Heart right ventricle (tissue), 16 donors: ENCODE measurements at places on chromosomes 1 and 21. TPM values are rescaled to one million over a fixed set of nuclear protein-coding genes. Genes with fewer than 3 reads are reported as not detected.

DNA sequence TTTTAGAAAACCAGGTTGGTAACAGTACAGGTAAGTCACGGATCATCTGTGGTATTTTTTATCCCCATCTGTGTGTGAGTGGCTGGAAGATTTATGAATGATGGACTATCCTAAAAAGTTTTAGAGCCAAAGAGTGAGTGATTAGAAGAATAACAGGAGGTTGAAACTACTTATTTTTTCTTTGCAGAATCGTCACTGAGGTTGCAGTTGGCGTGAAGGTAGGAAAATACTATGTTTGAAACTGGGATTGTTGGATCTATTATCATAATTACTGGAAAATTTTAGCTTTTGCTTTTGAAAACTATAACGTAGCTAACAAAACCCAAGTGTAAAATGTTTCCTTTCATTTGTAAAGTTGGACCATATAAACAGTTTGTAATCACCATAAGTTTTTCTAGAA, 1.8 kb downstream of the PTBP2 start:
- no peak for DNase-seq

GRCh38 chr1:244242446-244242845, 191.4 kb downstream of the ZBTB18 start:
- no peak for DNase-seq

DNA sequence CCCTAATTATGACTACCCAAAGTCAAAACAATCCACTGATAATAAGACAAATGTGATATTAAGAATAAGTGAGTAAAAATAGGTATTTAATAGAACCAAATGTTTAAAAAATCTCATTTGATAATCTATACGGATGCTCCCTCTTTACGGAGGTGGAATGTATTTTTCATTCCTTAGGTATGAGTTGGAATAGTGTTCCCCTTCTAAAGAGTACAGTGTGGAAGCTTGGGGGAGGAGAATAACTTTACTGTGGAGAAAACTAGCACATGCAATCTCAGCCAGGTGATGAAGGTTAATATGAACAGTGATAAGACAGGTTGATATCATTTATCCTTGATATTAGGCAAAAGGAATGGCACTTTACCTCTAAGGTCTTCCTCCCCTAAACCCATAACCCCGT, 74.6 kb downstream of the GPR88 start:
- no peak for DNase-seq

DNA sequence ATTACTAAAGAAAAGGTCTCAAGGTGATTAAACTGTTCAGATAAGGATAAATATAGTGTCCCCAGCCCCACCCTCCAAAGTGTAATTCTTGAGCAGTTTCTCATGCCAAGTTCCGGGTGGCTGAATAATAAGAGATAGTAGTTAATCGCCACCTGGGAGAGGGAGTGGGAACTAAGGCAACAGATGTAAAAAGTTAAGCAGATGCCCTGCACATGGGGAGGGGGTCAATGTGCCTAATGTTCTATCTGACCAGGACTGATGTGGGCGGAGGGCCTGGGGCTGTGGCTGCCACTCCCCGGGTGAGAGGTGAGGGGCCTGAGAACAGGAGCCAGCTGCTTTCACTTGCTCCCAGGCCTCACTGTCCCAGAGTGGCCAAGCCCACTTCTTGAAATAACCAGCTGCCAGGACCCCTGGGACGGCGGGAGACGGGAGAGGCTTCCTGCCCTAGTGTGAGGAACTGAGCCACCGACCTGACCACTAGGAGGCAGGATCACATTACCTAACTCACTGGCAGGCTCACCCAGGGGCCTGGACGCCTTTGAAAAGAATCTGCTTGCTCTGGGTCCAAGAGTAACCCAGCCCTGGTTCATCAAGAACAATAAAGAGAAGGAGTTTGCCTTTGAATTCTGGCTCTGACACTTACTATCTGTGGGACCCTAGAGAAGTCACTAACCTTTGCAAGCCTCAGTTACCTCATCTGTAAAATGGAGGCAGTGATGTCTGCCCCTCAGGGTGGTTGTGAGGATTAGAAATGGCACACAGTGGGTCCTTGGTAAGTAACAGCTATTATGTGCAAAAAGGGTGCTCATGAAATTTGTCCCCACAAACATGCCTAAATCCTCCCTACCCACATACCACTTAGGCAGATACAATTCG, 179.2 kb downstream of the ATG4C start:
- DNase-seq = peak; percentile 12

- DNase-seq = peak; percentile 29
Observed at GRCh38 chr1:44029260-44029910, 1.9 kb downstream of the SLC6A9 start.

- DNase-seq = peak; percentile 54
Observed at GRCh38 chr1:27403065-27403726, 10.8 kb downstream of the GPR3 start.

DNA sequence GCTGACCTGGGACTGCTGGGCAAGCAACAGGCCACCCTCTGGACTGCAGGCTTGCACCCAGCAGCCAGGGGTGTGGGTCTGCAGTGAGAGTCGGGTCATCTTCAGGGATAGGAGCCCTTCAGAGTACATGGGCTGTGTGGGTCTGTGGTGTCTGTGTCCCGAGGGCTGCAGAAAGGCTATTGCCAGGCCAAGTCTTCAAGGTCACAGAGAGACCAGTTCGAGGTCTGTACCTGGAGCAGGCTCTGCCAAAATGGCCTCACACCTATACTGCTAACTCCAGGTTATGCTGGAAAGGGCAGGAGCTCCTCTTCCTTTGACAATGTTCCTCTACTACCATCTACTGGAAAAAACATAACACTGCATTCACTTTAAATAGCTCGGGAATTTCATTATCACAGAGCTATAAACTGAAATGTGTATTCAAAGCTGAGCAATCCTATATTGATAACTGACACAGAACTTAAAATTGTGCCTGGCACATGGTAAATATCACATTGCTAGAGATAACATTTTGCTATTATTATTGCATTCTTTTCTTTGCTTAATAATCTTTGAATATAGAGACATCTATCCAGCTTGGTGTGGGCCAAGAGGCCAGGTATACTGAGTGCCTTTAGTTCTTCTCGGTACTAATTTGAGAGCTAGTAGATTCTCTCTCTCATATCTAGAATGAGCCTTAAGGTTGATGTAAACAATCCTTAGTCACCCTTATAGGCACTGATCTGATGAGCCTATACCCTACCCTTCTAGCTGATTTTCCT, 6.9 kb upstream of the DNAH14 start:
- DNase-seq = no peak

- no peak for DNase-seq
Observed at GRCh38 chr1:13732971-13733667, 33.1 kb downstream of the PRDM2 start.

- DNase-seq = no peak
Observed at GRCh38 chr1:214665606-214666110, 62.7 kb downstream of the CENPF start.

DNA sequence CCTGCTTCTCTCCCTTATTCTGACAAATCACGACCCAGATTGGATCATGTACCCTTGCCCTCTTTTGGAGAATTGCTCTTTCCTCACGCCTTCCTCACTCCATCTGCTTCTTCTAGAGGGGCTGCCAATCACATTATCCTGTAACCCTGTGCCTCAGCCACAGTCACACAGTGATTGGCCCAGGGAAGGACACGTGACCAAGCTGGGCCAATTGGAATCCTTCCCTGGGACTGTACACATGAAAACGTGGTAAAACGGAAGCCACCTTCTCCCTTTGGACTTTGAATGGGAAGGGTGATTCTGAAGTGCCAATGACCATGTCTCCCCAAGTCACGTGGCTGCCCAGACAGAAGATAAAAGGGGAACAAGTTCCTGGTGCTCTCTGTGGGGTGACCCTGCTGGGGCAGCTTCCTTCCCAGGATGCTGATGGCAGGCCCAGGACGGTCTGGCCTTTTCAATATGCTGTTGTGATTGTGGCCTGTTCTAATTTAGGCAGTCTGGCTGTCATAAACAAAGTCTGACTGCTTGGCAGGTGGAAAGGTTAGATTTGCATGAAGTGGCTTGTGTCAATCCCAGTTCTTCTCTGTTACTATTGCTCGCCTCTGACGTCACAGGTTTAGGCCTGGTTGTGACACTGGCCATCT, 92.9 kb downstream of the UBIAD1 start:
- no peak for DNase-seq

DNA sequence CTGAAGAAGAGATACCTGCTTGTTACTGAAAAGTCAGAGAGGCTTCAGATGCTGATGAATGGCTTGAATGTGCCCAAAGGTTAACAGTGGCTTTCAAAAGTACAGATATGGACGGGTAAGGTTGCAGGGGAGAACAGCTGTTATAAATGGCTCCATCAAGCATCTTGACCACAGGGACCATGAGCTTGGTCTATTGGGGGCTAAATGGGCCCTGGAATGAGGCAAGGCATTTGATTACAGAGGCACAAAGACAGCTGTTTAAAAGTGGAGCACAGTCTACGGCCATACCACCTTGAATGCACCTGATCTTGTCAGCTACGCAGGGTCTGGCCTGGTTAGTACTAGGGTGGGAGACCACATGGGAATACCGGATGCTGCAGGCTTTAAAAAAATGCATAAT, 48.3 kb downstream of the C1orf198 start:
- no peak for DNase-seq

DNA sequence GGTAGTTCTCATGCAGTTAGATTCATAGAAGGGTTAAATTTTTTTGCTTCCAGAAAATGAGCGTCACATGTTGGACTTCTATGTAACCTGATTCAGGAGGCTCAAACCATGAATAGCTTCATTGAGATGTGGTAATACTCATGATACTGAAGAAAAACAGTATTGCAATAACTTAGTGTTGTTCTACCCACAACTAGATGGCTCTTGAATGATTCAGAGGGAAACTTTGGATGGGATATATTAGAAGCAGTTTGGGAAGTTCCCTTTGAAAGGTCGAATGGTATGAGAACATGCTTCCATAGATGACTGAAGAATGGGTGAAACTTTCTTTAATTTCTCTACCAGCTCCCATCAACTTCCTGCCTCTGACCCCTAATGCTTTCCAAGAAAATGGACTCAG, 211.7 kb upstream of the PTGFR start:
- DNase-seq = no peak

DNA sequence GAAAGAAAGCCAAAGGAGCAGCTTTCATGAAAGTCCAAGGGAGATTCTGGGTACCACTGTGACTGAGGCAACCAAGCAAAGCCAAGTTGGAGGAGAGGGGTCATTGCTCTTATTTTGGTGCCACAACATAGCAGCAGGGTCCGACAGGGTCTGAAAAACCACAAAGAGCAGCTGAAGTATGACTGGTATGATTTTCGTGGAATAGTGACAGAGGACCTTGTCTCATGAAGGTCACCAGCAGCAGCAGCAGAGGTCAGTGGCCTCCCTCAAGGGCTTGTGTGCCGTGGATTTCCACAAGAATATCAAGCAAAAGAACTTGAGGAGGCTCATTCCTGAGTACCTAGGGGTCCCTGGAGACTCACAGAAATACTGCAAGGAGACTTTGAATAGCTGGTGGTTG, 160.9 kb upstream of the SYT6 start:
- no peak for DNase-seq

GRCh38 chr1:64337475-64337874, 132.5 kb upstream of the CACHD1 start:
- DNase-seq = no peak

DNA sequence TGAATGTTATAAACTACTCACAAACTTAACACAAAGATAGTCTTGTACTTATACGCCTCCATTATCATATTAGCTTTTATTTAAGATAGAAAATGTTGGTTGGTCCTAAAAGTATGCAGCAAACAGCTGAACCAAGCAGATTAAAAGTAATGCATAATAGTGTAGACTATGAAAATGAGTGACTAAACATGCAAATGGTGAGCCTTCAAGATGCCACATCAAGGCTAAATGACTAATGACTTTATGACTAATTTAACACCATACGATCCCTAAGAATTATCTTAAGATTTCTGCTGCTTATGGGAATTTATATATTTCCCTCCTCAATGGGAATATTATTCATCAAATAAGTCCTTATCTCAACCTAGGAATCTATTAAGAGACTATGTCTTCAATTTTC, 4.6 kb downstream of the GPATCH2 start:
- no peak for DNase-seq

DNA sequence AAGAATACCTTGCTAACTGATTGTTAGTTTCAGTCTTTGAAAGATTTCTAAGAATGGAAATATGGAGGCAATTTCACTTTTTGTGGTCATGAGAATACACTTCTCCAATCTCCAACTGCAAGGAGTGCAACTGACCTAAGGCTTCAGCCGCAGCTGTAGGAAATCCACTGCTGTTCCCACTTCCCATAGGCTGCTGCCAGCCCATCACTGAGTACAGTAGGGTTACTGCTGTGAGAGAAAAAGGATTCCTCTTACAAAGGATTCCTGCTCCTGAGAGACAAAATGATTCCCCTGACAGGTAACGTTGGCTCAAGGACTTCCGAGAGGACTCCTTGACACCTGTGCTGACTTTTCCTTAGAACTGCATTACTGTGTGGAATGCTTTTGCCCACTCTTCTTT, 87.4 kb downstream of the ADGRL4 start:
- DNase-seq = no peak

GRCh38 chr21:26935977-26936376, 30.9 kb downstream of the ADAMTS5 start:
- no peak for DNase-seq

DNA sequence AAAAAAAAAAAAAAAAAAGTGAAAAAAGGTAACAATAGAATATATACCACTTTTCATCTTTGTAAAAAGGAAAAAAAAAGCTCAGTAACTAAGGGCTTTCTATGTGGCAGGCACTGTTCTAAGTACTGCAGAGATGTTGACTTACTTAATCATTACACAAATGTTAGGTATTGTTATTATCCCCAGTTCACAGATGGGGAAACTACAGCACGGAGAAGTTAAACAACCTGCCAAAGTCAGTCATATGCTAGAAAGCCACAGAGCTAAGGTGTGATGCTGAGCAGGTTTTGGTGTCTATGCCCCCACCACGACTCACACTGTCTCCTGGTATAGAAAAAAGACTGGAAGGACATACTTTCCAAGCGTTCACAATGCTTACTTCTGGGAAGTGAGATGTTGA, 6.6 kb upstream of the PNRC2 start:
- no peak for DNase-seq

DNA sequence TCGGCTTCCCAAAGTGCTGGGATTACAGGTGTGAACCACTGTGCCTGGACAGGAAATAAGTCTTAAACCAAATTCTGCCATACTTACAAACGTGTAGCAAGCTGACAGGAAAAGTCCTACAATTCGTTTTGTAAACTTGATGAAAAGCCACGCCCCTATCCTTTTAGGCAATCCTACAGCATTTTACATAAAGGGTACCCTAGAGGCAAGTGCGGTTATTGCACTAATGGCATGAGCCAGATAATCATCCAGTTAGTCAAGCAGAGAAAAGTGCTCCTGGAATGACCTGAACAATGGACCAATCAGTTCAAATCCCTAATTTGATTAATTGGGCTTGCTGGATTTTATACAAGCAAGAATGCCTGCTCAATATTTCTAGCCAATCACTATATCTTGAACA, 338.2 kb downstream of the KIF26B start:
- DNase-seq = no peak

Gene PGLYRP3
- total RNA-seq = not detected

Gene ST6GALNAC5
- 0.17 TPM for total RNA-seq

Gene VAV3
- total RNA-seq = 2.6 TPM

Gene P3H1
- total RNA-seq = 6.4 TPM

Gene ZSWIM5
- total RNA-seq = 0.72 TPM

Gene SLC6A9
- total RNA-seq = 0.60 TPM

Gene SLC26A9
- 18.6 TPM for total RNA-seq

Gene FHAD1
- total RNA-seq = not detected

Gene UBE2U
- not detected for total RNA-seq

Gene DONSON
- 3.8 TPM for total RNA-seq

Gene PODN
- total RNA-seq = 15.1 TPM

Gene ADGRB2
- total RNA-seq = 14.9 TPM

Gene RSPO1
- 0.10 TPM for total RNA-seq

Gene KRTAP19-5
- total RNA-seq = not detected
